NCI-H1105 (cell line): ENCODE measurements at places on chromosomes 6 and 20.

- no peak for DNase-seq
Observed at GRCh38 chr6:136487759-136488425, 62.3 kb downstream of the MAP7 start.

GRCh38 chr20:19750101-19750606 lies 7.9 kb upstream of the RIN2 start:
- no peak for DNase-seq

GRCh38 chr6:131210469-131210868 lies 75.2 kb downstream of the AKAP7 start:
- DNase-seq, result no peak

GRCh38 chr6:39901670-39902069 lies 32.6 kb downstream of the MOCS1 start:
- no peak for DNase-seq

DNA sequence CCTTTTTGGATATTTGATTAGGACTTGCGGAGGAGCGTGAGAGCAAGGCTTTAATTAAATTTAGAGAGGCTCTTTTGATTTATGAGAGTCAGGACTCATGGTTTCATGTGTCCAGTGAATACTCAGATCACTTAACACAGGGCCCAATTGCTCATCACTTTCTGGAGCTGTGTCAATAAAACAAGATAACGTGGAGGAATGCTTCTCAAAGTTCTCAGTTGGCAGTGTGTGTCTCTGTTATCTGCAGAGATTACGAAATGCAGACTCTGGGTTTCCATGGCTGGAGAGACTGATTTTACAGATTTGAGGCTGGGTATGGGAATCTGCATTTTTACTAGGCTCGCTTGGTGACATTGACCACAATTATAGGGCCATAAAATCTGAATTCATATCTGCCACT lies 335.8 kb upstream of the FLRT3 start:
- no peak for DNase-seq

- DNase-seq, result no peak
Observed at GRCh38 chr20:4227085-4227821, 211.9 kb upstream of the RNF24 start.

- no peak for DNase-seq
Observed at GRCh38 chr20:9225879-9226278, 157.0 kb downstream of the PLCB4 start.

DNA sequence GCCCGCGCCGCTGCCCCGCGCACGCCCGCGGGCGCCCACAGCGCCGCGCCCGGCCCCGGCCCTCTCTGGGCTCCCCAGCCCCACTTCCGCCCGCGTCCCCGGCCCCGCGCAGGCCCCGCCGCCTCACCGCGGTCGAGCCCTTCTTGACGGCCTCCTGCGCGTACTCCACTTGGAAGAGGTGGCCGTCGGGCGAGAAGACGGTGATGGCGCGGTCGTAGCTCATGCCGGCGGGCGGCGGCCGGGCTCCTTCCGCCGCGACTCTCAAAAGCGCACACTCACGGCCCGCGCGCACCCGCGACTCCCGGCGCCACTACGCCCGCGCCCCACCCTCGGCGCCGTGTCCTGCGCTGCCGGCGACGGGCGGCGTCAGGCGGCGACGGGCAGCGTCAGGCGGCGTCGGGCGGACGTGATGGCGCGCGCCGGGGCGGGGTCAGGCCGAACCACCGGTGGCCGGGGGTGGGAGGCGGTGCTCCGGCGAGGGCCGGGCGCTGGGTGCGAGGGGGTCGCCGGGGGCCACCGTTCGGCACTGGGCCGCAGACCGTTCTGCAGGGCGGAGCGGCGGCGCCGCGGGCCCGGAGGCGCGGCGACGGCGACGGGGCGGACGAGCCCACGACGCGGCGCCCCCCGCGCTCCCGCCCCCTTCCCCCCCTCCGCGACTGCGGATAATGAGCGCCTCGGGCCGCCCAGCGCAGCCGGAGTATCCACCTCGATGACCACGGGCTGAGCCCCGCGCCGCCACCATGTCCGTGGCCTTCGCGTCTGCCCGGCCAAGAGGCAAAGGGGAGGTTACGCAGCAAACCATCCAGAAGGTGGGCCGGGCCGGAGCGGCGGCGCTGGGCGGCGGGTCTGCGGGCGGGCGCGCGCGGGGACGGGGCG lies at the start of the genes PSMA7 and SS18L1:
Gene PSMA7 (minus strand): TSS at position 314 of the 876 bp plus-strand sequence. CDS start 91 bp downstream, at position 223.
Gene SS18L1 (plus strand): TSS at position 689 of the 876 bp plus-strand sequence. CDS start 52 bp downstream, at position 741.
- DNase-seq, result peak; percentile 84

GRCh38 chr6:116059713-116060571 lies 749 bp downstream of the FRK start:
- DNase-seq, result no peak

- DNase-seq, result no peak
Observed at GRCh38 chr20:6993011-6993410, 225.5 kb downstream of the BMP2 start.

DNA sequence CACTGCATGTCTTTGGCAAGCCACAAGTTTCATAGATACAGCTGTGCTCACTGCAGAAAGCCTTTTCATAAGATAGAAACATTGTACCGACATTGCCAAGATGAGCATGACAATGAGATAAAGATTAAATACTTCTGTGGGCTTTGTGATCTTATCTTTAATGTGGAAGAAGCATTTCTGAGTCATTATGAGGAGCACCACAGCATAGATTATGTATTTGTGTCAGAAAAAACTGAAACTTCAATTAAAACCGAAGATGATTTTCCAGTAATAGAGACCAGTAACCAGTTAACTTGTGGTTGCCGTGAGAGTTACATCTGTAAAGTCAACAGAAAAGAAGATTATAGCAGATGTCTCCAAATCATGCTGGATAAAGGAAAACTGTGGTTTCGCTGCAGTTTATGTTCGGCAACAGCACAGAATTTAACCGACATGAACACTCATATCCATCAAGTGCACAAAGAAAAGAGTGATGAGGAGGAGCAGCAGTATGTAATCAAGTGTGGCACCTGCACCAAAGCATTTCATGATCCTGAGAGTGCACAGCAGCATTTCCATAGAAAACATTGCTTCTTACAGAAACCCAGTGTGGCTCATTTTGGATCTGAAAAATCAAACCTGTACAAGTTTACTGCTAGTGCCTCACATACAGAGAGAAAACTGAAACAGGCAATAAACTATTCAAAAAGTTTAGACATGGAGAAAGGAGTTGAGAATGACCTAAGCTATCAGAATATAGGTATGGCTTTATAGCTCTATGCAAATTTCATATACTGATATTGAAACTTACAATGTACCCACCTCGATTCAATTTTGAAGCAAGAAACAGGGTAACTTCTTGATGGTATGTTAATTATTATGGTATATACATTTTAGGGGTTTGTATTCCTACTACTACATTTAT lies 23.9 kb upstream of the BAG2 start:
- no peak for DNase-seq

GRCh38 chr6:108492131-108492766 lies 68.5 kb upstream of the FOXO3 start:
- DNase-seq, result peak; percentile 10

GRCh38 chr20:15756754-15757115 lies 816.5 kb downstream of the KIF16B start:
- DNase-seq, result peak; percentile 12

GRCh38 chr6:134250776-134251175 lies 67.1 kb downstream of the SGK1 start:
- DNase-seq, result no peak

DNA sequence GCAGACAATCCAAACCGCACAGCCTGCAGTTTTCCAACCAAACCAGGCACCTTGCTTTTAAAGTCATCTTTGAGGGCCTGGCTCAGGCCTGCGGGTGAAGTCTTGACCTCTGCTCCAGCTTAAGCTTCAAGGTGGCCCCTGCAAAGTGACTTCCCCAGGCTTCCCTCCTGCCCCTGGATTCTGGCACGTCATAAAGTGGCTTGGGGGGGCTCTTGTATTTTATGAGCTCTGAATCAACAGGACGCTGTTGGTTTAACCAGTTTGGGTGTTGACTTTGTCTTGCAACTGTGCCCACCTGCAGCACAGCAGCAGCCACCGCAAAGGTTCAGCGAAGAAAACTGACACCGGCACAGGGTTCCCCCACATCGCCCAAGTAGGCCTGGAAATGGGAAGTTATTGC lies 81.2 kb downstream of the NFATC2 start:
- DNase-seq, result no peak

- no peak for DNase-seq
Observed at GRCh38 chr6:130240232-130240631, 17.5 kb upstream of the SAMD3 start.

GRCh38 chr20:13765299-13765698 lies 19.4 kb downstream of the ESF1 start:
- DNase-seq, result no peak

DNA sequence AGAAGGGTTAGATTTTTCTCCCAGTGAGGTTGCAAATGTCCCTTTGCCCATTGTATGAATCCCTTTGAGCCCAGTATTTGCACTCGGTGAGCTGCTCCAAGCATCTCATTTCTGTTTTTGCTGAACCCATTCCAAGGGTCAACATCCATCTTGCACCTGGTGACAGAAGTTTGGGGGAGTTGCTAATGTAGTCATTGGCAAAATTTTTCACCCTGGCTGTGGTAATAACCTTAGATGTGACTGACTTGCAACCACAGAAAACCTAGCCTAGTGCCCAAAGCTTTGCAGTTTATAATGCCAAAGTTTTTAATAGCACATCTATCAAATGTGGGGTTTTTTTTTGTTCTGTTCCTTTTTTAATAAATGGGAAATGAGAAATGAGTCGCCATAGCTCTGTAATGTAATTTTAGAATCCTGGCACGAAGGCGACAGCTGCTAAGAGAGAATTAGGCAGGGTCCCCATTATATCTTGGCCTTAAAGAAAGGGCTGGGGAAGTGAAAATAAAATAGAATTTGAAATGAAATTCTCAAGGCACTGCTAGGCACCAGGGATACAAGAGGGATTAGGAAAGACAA lies 682.8 kb downstream of the KIF16B start:
- no peak for DNase-seq

DNA sequence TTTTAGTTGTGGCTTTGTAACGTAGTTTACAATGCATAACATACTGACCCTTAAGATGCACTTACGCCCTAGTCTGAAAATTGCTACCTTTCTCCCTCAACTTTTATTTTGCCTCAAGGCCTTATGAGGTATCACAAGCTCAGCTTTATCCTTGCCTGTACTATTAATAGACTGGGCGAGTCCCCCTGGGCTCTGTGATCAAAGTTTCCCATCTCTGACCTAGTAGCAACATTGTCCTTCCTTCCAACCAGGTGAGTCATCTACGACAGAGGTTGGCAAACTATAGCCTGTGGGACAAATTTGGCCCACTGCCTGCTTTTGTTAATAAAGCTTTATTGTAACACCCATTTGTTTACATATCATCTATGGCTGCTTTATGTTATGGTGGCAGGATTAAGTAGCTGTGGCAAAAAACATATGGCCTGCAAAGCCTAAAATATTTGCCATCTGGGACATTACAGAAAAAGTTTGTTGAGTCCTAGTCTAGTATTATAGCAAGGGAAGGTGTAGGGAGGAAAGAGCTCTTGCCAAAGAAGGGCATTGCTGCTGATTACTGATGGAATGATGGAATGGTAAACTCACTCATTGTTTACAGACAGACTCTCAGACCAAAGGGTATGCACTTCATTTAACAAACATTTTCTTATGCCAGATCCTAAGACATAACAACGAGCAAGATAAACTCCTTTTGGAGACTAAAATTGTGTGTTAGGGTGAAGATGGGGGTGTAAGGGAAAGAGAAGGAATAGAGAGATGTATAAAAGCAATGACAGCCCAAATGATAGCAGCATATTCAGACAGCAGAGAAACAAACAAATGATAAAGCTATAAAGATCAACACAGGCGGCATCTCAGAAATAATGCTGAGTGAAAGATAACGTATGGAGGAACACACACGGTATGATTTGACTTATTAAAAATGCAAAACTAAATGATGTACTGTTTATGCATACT lies 74.2 kb downstream of the SLC22A23 start:
- DNase-seq, result no peak

DNA sequence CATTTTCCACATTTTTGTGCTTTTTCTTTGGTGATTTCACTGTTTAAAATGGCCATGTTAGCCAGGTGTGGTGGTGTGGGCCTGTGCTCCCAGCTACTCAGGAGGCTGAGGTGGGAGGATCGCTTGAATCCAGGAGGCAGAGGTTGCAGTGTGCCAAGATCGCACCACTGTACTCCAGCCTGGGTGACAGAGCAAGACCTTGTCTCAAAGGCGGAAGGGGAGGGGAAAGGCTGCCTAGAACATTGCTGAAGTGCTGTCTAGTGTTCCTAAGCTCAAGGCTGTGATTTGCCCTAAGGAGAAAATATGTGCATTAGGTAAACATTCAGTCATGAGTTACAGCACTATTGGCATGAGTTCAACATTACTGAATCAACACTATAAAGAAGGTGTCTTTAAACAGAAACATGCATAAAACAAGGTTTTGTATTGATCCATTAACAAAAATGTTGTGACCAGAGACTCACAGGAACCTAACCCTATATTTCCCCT lies 14.0 kb downstream of the ZC2HC1B start:
- DNase-seq, result no peak

- DNase-seq, result no peak
Observed at GRCh38 chr6:10431423-10432164, 16.7 kb upstream of the TFAP2A start.

DNA sequence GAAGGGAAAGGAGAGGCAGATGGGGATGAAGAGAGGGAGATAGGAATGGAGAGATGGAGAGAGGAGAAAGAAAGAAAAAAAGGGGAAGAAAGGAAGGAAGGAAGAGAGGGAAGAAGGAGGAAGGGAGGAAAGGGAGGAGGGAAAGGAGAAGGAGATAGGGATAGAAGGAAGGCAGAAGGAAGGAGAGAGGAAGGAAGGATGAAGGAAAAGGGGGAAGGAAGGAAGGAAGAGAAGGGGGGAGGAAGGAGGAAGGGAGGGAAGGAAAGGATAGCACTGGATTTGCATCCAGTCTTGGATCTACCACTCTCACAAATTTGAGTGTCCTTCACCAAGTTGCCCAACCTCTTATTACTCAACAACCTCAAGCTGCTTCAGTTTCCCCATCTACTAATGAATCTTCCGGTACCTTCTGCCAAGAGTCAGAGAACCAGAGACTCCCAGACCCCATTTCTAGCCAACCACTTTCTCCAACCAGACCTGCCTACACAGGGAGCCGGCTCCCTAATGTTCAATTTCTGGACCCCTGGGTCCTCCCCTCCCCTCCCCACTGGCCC lies 79.7 kb upstream of the FOXP4 start:
- no peak for DNase-seq

- no peak for DNase-seq
Observed at GRCh38 chr6:36668591-36668990, 9.9 kb upstream of the CDKN1A start.

GRCh38 chr6:142485256-142485655 lies 183.4 kb downstream of the ADGRG6 start:
- no peak for DNase-seq

- no peak for DNase-seq
Observed at GRCh38 chr20:21709535-21709904, 4.1 kb downstream of the PAX1 start.

- DNase-seq, result no peak
Observed at GRCh38 chr6:170038708-170039107, 252.2 kb downstream of the DLL1 start.

GRCh38 chr20:49286689-49287551 lies 9.1 kb upstream of the ZNFX1 start:
- no peak for DNase-seq

- DNase-seq, result no peak
Observed at GRCh38 chr20:56736285-56736857, 107.3 kb downstream of the TFAP2C start.
